ENCODE measurements at places on chromosomes 2 and 18. TPM values are rescaled to one million over a fixed set of nuclear protein-coding genes. Genes with fewer than 3 reads are reported as not detected.

Gene IGFBP5
- total RNA-seq: not detected

GRCh38 chr2:13822365-13822764 lies 810.2 kb upstream of the LRATD1 start:
- H3K4me3 ChIP-seq: no peak overlapping the region
- H3K27ac ChIP-seq: no peak overlapping the region
- no peaks in the 10 kb centered on the region for H3K4me1 ChIP-seq
- no peak for DNase-seq
- no peaks in the 10 kb centered on the region for H3K27me3 ChIP-seq

- H3K36me3 ChIP-seq: no peaks in the 10 kb centered on the region
- no peaks in the 10 kb centered on the region for H3K4me1 ChIP-seq
- H3K4me3 ChIP-seq: no peak overlapping the region
These were observed 97.0 kb upstream of the PAPOLG start for GRCh38 chr2:60659026-60659425.

- no peaks in the 10 kb centered on the region for H3K4me1 ChIP-seq
- no peak overlapping the region for H3K4me3 ChIP-seq
- peaks cover 2% of the 10 kb centered on the region for H3K36me3 ChIP-seq
- H3K27ac ChIP-seq: no peak overlapping the region
These were observed 95.3 kb upstream of the KLHL29 start for GRCh38 chr2:23289671-23290070.

Data from T-helper 17 cell (primary cell).